ENCODE measurements at places on chromosomes 1 and 21. TPM values are rescaled to one million over a fixed set of nuclear protein-coding genes. Genes with fewer than 3 reads are reported as not detected.

The ZSCAN20 gene
- 4.5 TPM for total RNA-seq

GRCh38 chr1:8197493-8198282 is 120.2 kb upstream of the SLC45A1 start:
- no peak overlapping the region for H3K27ac ChIP-seq
- peaks cover 33% of the 10 kb centered on the region for H3K4me1 ChIP-seq
- H3K27me3 ChIP-seq = no peaks in the 10 kb centered on the region
- no peaks in the 10 kb centered on the region for H3K36me3 ChIP-seq
- H3K4me3 ChIP-seq = no peak overlapping the region

DNA sequence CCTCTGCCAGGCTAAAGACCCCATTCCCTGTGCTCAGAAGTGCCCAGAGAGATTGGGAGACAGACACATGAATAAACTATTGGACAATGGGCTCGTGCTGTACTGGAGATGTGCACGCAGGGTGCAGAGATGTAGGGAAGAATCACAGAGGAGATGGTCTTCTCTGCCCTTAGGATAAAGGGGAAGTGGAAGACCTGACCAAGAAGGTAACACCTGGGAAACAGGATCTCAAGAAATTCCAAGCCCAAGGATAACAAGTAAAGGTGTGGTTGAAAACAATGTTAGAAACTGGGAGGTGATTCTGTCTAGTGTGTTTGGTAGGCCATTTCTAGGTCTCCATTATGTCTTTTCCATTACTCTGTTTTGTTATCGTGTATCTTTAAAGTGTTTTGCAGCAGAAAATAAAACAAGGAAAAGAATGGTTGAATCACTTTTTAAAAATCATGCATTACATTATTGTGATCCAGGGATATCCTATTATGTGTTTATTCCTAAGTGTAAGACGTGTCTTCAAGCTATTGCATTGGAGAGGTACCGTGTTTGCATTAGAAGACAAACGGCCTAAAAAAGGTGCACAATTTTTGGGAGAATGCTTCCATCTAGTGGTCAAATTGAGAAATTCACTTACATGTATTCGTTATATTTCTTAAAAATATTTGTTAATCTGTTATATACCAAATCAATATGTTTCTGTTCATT is 40.8 kb upstream of the KCTD3 start:
- no peaks in the 10 kb centered on the region for H3K36me3 ChIP-seq
- H3K27ac ChIP-seq = no peak overlapping the region
- no peaks in the 10 kb centered on the region for H3K27me3 ChIP-seq
- H3K4me3 ChIP-seq = no peak overlapping the region
- H3K4me1 ChIP-seq = peaks cover 11% of the 10 kb centered on the region

DNA sequence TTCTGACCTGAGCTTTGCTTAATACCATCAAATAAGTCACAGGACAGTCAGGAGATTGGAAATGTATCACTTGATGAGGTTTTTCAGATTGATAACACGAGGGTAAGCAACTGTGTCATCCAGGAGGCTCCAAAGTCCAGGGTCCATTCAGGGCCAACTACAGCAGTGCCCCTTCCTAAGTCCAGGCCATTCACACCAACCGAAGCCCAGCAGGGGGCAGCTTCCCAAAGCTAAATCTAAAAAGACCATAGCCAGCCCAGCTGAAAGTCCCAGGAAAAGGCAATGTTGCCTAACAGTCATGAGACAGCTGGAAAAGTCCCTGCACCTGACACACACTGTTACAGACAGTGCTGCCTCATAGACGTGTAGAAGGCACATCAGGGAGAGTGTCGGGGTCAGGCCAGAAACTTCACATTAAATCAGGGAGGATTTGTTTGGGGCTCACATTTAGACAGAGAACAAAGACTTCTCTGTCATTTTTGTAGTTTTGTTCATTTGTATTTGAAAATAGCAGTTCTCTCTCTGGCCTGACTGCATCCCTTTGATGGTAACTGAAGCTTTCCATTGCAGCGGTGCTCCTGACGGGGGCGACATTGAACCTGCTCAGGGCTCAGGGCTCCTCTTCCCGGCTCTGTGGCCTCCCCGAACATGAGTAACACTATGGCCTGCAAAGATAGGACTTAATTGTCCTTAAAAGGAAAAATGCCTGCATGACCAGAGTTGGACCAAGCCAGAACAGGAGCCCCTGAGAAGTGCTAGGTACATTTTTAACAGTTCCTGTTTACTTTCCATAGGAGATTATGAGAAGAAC is 200.4 kb downstream of the NRIP1 start:
- DNase-seq = peak; percentile 79
- no peak overlapping the region for H3K4me3 ChIP-seq
- no peaks in the 10 kb centered on the region for H3K36me3 ChIP-seq
- H3K27ac ChIP-seq = no peak overlapping the region

GRCh38 chr1:71649608-71650007 is 568.8 kb upstream of the ZRANB2 start:
- no peak for DNase-seq
- H3K36me3 ChIP-seq = no peaks in the 10 kb centered on the region
- H3K4me3 ChIP-seq = no peak overlapping the region
- H3K27me3 ChIP-seq = no peaks in the 10 kb centered on the region
- no peak overlapping the region for H3K27ac ChIP-seq

GRCh38 chr1:30698401-30698981 is 24.9 kb downstream of the MATN1 start:
- H3K27ac ChIP-seq = no peak overlapping the region
- H3K4me1 ChIP-seq = no peaks in the 10 kb centered on the region
- no peak overlapping the region for H3K4me3 ChIP-seq
- H3K27me3 ChIP-seq = peaks cover 9% of the 10 kb centered on the region

- no peaks in the 10 kb centered on the region for H3K36me3 ChIP-seq
- no peak overlapping the region for H3K4me3 ChIP-seq
- no peak overlapping the region for H3K27ac ChIP-seq
- peaks cover 20% of the 10 kb centered on the region for H3K27me3 ChIP-seq
- no peak for DNase-seq
- no peaks in the 10 kb centered on the region for H3K4me1 ChIP-seq
Measured at GRCh38 chr1:162009501-162010174, 14.0 kb downstream of the OLFML2B start.

- H3K27me3 ChIP-seq = no peaks in the 10 kb centered on the region
- no peaks in the 10 kb centered on the region for H3K4me1 ChIP-seq
- DNase-seq = no peak
- H3K36me3 ChIP-seq = no peaks in the 10 kb centered on the region
- no peak overlapping the region for H3K27ac ChIP-seq
- H3K4me3 ChIP-seq = no peak overlapping the region
Measured at GRCh38 chr1:8061673-8062386, 35.7 kb upstream of the ERRFI1 start.

The CITED4 gene
- 68.4 TPM for total RNA-seq

Measured in spleen (tissue), 13 donors.